Activated CD8-positive, alpha-beta memory T cell treated with anti-CD3 and anti-CD28 coated beads, Interleukin-2, amount 10 ng/mL, durations not matched to agents 7 days and 5 days (primary cell): ENCODE measurements at places on chromosomes 6 and 20. TPM values are rescaled to one million over a fixed set of nuclear protein-coding genes. Genes with fewer than 3 reads are reported as not detected.

Gene PHACTR1
- 0.73 TPM for total RNA-seq

Gene IRF4
- 184 TPM for total RNA-seq

Gene ERVFRD-1
- not detected for total RNA-seq

Gene PHIP
- 36.0 TPM for total RNA-seq

Gene ARG1
- total RNA-seq = not detected

Gene EYS
- not detected for total RNA-seq

Gene PRKN
- not detected for total RNA-seq

Gene RIPPLY2
- not detected for total RNA-seq

Gene SYNDIG1
- not detected for total RNA-seq

Gene COL11A2
- 0.77 TPM for total RNA-seq

Gene SCRT2
- total RNA-seq = not detected

Gene SLC44A4
- total RNA-seq = not detected

DNA sequence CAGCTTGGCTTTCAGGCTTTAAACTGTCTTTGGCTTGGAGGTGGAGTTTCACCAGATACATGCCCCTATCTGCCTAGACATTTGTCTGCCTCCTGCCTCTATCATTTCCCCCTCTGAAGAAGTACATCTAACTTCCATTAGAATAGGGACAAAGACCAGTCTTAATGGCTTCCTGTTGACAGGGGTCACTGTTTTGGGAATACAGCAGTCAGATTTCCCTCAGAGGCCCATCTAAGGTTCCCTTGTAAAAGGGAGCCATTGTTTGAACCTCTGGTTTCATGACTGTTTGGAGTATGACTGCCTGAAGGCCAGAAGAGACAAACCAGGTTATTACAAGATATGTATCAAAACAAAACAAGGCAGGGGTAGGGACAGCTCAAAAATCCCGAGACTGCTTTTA lies 665.7 kb upstream of the GJE1 start:
- DNase-seq = no peak

DNA sequence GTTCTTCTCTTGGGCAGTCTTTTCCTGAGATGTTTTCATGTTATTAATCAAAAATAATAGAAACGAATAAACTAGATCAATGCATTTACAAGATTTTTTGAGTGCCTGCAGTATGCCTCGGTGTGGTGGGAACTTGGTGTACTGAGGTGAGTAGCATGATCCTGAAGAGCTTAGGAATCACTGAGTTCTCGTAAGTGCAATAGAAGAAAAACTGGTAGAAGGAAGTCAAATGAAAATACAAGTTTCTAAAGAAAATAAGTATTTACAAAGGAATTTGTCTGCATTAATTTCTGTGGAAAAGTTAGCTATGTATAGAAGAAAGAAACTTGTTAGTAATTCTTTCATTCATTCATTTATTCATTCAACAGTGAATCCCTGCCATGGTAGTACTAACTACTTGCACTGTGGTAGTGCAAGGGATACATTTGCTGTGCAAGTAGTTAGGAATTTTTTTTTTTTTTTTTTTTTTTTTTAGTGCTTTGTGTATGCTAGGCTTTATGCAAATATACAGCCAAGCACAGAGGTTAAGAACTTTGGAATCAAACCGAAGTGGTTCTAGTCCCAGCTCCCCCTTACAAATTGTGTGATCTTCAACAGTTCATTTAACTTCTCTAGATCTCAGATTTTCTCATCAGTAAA lies 13.9 kb downstream of the NT5E start:
- DNase-seq = no peak

- DNase-seq = no peak
These were observed 18.0 kb upstream of the BHLHE23 start for GRCh38 chr20:63024573-63025392.

GRCh38 chr20:31841928-31842327 lies 3.5 kb downstream of the FOXS1 start:
- no peak for DNase-seq

DNA sequence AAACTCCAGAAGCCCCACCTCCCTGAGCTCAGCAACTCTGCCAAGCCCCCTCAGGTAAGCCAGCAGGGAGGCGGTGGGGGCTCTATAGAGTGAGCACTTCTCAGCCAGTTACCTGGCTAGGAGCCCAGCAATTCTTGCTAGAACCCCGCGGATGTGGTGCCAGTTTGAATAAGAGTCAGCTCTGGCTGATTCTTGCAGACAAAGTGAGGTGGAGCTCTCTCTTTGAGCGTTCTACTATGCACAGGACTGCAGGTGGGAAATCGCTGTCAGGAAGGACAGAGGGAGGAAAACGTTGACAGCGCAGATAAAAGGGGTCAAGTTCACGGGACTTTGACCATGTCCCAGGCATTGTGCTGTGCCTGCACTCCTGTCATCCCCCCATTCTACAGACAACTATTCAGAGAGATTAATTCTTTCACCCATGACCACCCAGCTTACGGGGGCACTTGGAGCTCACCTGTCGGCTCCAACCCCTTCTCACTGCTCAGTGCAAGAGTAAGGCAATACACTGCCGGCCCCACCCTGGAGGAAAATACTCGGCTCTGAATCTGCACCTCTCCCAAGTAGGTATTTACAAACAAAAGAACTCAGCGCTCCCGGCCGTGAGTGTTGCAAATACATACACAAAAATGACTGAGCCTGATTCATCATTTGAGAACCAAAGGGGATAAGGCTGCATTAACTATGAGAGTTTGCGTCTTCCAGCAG lies 92.9 kb downstream of the ANKRD60 start:
- DNase-seq = no peak

DNA sequence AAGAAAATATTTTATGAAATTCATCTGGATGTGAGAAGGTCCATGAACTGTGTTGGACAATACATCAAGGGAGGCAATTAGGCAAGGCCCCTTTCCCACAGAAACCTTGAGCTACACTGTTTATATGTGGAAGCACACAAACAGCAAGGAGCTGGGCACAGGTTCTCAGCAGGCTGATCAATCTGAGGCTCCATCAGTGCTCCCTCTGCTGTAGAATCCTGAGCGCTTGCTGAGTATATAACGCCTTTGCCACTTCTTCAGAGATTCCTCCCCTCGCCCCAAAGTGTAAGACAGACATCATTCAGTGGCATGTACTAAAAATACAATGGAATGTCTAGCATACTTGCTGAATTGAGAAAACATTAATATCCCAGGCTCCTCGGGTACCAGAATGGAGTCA lies 146.9 kb downstream of the PRKN start:
- DNase-seq = no peak

GRCh38 chr6:3330199-3330598 lies 71.5 kb downstream of the PSMG4 start:
- DNase-seq = no peak

- DNase-seq = peak; percentile 48
These were observed 39.5 kb downstream of the ELOVL5 start for GRCh38 chr6:53309059-53309900.

GRCh38 chr6:122726649-122727048 lies 52.9 kb upstream of the FABP7 start:
- no peak for DNase-seq

GRCh38 chr6:42564506-42564825 lies 637 bp downstream of the UBR2 start:
- DNase-seq = no peak

DNA sequence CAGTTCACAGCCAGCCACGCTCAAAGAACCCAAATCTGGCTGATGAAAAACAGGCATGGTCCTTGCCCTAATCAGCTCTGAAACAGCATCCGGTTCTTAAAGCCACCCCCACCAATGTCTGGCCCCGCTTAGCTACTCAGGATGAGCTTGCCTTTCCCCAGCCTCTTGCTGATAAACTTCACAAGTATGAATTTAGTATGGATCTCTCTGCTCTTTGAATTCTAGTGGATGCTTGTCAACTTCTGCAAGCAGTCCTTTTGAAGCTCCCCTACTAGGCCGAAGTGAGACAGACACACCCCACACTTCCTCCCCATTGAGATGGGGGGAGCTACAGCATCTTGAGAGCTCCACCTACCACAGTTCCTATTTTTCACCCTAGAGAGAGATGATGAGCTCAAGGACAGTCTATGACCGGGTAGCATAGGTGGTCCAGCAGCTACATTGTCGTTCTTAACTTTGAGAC lies 36.7 kb downstream of the EBF4 start:
- no peak for DNase-seq

DNA sequence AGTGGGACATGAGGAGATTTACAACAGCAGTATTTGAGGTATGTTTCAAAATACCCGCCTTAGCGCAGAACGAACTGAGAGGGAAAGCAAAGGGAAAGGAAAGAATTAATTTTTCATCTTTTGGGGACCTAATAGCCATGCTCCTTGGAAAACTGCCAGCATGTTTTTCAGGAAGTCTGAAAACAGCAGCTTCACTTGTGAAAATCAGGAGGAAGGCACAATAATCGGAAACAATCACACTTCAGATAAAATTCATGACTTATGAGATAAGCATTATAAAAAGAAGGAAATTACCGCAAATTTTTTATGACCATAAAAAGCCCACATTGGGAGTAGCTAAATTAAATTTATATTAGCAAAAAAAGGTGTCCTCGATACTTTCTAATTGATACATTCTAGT lies 541.1 kb downstream of the HAO1 start:
- DNase-seq = no peak

GRCh38 chr6:30769853-30770524 lies 25.6 kb upstream of the IER3 start:
- no peak for DNase-seq

- no peak for DNase-seq
These were observed 492.9 kb downstream of the PRKN start for GRCh38 chr6:162234631-162235030.

GRCh38 chr6:135710042-135710441 lies 141.5 kb upstream of the PDE7B start:
- no peak for DNase-seq

DNA sequence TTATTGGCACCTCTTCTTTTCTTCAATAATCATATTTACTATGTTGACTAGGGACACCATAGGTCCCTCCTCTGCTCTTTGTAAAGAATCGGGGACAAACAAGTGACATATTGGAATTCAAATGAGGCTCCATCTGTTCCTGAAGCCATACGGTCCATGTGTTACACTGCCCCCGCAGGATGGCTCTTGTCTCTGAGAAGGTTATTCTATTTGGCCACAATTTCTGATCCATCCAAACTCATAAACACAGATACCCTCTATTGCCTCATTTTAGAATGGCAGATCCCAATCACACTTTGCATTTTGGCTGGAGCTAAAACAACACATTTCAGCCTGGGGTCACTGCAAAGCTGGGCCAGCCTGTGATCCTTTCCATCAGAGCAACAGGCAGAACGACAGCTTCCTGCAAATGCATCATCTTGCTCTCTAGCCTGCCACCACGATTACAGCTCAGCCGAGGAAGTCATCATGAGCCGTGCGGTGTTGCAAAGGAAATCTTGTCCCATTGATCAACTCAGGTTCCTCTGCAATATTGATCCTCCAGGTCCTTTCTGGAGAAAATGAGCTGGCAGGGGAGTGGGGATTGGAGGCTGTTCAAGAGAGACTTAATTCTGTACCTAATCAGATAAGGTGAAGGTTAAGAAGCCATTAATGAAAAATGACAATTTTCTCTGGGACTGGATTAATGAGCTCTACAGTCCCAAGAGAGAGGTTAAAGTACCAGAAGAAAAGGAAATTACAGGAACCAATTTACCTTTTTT lies 73.1 kb downstream of the AGPAT4 start:
- no peak for DNase-seq

- DNase-seq = no peak
These were observed 28.9 kb downstream of the EIF2S2 start for GRCh38 chr20:34083137-34083536.

DNA sequence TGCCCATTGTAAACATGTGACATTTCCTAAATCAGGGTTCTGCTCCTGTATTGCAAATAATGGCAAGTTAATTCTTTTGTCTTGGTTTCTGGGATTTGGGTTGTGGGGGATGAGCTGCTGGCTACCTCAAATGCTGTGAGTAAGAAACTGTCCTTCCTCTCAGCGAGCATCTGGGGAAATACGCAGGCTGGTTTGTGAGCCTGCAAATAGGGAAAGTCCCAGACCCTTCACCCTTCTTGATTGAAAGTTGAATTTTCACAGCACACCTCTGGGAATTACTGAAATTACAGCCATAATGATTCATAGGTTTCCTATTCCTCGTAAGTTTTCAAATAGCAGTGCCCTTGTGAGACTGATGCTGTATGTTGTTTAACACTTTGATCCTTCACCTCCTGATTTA lies 138.1 kb downstream of the TBXT start:
- no peak for DNase-seq

DNA sequence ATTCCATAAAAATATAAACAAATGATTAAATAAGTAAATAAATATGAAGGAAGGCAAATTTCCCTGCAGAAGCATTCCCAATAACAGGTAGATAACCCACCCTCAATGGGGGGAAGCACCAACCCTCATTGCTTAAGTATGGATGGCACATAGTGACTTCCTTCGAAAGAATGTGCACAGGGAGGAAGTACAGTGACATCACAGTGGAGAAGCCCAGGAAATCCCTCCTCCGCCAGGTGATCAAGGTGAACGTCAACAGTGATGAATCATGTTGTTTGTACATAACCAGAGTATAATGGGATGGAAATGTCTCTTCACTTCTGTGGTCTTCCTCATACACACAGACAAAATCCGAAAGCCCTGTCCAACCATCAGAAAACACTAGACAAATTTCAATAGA lies 267.9 kb downstream of the THBS2 start:
- DNase-seq = no peak

- no peak for DNase-seq
These were observed 39.7 kb upstream of the PRND start for GRCh38 chr20:4681991-4682401.

- DNase-seq = no peak
These were observed 9.8 kb upstream of the ZNF343 start for GRCh38 chr20:2518558-2518957.
